ENCODE measurements at places on chromosomes 5 and 9. TPM values are rescaled to one million over a fixed set of nuclear protein-coding genes. Genes with fewer than 3 reads are reported as not detected.
A peak's percentile ranks its signal among the peaks of the same experiment; 100 is the strongest.

GRCh38 chr9:22035591-22036011 is 26.5 kb upstream of the CDKN2B start:
- H3K27ac ChIP-seq = no peak overlapping the region
- H3K27me3 ChIP-seq = no peaks in the 10 kb centered on the region
- ATAC-seq = peak; percentile 79
- peaks cover 6% of the 10 kb centered on the region for H3K4me1 ChIP-seq

- H3K4me1 ChIP-seq = no peaks in the 10 kb centered on the region
- H3K4me3 ChIP-seq = no peak overlapping the region
These were observed 434.1 kb downstream of the HCN1 start for GRCh38 chr5:45262061-45262590.

DNA sequence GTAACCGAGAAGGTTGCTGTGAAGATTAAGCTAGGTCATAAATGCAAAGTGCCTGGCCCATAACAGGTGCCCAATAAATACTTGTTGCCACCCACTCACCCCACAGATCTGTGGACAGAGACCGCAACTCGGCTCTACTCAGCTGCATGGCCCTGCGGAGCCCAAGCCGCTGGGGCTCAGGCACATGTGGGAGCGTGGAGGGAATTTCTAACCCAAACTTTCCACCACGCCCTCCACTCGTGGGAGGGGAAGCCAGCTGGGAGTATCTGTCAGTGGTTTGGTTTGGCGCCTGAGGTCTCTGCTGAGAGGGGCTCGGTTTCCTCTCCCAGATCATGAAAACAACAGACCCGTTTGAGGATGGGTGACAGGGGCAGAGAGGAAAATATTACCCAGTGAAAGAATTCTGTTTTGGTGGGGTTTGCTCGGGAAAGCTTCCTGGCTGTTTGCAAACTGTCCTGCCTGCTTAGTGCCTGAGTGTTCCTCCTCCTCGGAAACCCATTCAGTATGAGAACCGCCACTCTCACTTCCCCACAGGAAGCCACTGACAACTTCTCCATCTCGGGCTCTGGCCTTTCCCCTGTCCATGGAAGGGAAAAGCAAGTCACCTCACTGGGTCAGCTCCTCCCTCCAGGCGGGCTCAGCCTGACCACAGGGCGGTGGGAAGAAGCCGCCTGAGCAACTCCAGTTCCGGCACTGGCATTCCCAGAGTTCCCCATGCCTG is 60.1 kb downstream of the RGS3 start:
- H3K4me1 ChIP-seq = peaks cover 51% of the 10 kb centered on the region
- peaks cover 96% of the 10 kb centered on the region for H3K36me3 ChIP-seq
- peak; percentile 77 for ATAC-seq
- H3K27ac ChIP-seq = peak overlapping the region; percentile 73
- no peaks in the 10 kb centered on the region for H3K27me3 ChIP-seq

GRCh38 chr9:4180907-4181605 is 118.8 kb downstream of the GLIS3 start:
- no peaks in the 10 kb centered on the region for H3K4me1 ChIP-seq
- no peak overlapping the region for H3K27ac ChIP-seq
- no peak for ATAC-seq

- no peaks in the 10 kb centered on the region for H3K4me1 ChIP-seq
- no peaks in the 10 kb centered on the region for H3K27me3 ChIP-seq
- H3K27ac ChIP-seq = no peak overlapping the region
- no peak for ATAC-seq
- no peak overlapping the region for H3K4me3 ChIP-seq
- no peaks in the 10 kb centered on the region for H3K36me3 ChIP-seq
These were observed 549.0 kb upstream of the ZNF608 start for GRCh38 chr5:125295405-125295872.

DNA sequence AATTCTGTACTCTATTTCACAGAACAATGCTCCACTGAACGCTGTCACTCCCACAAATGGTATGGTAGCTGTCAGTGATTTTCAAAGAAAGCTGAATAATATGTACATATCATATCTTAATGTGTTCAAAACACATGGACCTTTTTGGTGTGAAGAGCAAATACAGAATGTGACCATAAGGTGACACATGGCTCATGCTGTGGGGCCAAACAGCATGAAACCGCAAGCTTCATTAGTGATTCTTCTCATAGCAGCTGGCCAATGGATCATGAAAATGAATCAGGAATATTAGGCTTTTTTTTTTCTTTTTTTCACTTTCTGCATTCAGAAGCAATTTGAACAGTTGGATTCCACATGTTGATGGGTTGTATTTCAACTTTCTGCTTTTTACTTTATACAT is 54.9 kb upstream of the CDH9 start:
- no peaks in the 10 kb centered on the region for H3K27me3 ChIP-seq
- H3K27ac ChIP-seq = no peak overlapping the region
- H3K36me3 ChIP-seq = no peaks in the 10 kb centered on the region
- no peak for ATAC-seq
- no peaks in the 10 kb centered on the region for H3K4me1 ChIP-seq

- no peak for ATAC-seq
- no peaks in the 10 kb centered on the region for H3K4me1 ChIP-seq
- H3K36me3 ChIP-seq = no peaks in the 10 kb centered on the region
- H3K27me3 ChIP-seq = no peaks in the 10 kb centered on the region
- no peak overlapping the region for H3K27ac ChIP-seq
These were observed 583.4 kb downstream of the ACTL7B start for GRCh38 chr9:108272349-108272899.

GRCh38 chr9:133991964-133992779 is at the start of gene VAV2:
Gene VAV2 (minus strand): TSS chr9:133992324. CDS start chr9:133992278, 46 bp downstream.
- H3K4me1 ChIP-seq = no peaks in the 10 kb centered on the region
- no peaks in the 10 kb centered on the region for H3K36me3 ChIP-seq
- no peak within 1 kb of the TSS for H3K27ac ChIP-seq
- H3K27me3 ChIP-seq = no peaks in the 10 kb centered on the region
- H3K4me3 ChIP-seq = peak within 1 kb of the TSS; percentile 51

- no peak overlapping the region for H3K4me3 ChIP-seq
- peaks cover 6% of the 10 kb centered on the region for H3K4me1 ChIP-seq
- H3K27ac ChIP-seq = no peak overlapping the region
- ATAC-seq = no peak
These were observed 174.6 kb upstream of the SPEF2 start for GRCh38 chr5:35442885-35443639.

DNA sequence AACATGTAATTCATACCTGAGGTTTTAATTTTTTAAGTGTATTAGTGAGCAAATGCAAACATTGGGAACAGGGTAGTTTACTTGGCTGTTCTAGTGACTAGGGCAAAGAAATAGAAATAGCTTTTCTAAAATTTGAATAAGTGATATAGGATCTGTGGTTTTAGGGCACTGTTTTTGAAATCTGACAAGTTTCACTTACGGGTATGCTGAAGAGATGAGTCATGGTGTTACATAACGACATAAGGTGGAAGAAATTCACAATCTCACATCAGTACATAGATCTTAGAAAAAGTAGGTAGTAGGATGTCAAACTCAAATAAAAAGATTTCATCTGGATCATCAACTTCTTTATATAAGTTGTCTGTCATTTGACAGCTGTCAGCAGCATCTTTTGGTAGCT is 772.3 kb downstream of the MAT2B start:
- no peak overlapping the region for H3K27ac ChIP-seq
- no peaks in the 10 kb centered on the region for H3K4me1 ChIP-seq
- ATAC-seq = no peak
- H3K27me3 ChIP-seq = no peaks in the 10 kb centered on the region

DNA sequence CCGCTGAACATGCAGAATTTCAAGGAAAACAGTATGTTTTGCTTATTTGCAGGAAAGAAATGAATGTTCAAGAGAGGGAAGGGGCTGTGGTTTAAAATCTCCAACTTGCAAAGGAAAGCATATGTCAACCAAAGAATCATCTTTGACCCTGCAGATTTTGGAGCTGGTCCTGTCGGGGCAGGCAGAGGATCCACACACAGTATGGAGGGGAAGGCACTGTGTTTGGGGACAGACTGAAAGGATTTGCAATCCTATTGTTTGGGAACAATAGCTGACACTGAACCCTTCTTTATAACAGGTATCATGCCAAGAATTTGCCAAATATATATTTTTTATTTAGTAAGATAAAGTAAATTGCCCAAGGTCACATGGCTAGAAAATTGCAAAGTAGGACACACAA is 121.4 kb upstream of the ZNF618 start:
- no peak overlapping the region for H3K27ac ChIP-seq
- peaks cover 37% of the 10 kb centered on the region for H3K27me3 ChIP-seq
- no peaks in the 10 kb centered on the region for H3K36me3 ChIP-seq
- no peak overlapping the region for H3K4me3 ChIP-seq

DNA sequence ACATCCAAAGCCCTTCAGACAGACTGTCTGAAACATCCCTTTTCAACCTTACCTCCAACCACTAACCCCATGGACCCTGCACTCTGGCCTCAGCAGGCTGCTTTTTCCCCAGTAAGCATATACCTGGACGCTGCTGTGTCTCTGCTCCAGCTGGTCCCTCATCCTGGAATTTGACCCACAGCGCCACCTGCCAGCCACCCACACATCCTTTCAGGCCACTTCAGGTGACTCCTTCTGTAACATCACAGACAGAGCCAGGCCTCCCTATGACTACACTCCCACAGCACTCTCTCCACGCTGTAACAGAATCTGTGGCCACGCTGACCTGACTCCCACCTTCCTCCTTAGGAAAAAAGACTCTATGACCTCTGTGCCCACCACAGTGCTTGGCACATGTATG is 3.4 kb downstream of the MGAT1 start:
- H3K4me3 ChIP-seq = peak overlapping the region; percentile 89
- no peaks in the 10 kb centered on the region for H3K27me3 ChIP-seq
- H3K27ac ChIP-seq = peak overlapping the region; percentile 39

DNA sequence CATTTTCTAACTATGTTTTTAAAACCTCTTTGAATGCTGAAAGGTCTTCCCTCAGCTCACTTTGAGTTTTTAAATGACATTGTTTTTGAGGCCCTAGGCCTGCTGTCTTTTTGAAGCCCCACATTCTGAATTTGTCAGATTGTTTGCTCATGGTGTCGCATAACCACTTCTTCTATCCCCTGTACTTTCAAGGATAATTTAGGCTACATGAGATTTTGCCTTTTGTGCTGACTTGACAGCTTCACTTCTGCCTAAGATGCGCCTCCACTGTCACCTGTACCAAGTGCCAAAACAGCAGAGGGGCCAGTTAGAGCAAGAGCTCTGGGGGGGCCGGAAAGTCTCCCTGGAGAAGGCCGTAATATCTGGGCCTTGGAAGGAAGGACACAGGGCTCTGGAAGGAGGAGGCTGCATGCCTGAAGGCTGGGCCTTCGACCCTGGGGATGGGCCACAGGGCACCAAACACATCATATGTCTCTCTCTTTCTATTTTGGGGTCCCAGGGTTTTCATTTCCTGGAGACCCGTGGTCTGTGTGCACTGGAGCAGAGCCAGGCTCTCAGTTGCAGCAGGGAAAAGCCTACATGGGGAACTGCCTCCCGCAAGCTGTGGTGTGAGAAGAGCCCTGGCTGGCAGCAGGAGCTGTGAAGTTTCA is 49.1 kb downstream of the NDST1 start:
- no peak overlapping the region for H3K4me3 ChIP-seq
- no peaks in the 10 kb centered on the region for H3K4me1 ChIP-seq
- no peak overlapping the region for H3K27ac ChIP-seq
- no peak for ATAC-seq

DNA sequence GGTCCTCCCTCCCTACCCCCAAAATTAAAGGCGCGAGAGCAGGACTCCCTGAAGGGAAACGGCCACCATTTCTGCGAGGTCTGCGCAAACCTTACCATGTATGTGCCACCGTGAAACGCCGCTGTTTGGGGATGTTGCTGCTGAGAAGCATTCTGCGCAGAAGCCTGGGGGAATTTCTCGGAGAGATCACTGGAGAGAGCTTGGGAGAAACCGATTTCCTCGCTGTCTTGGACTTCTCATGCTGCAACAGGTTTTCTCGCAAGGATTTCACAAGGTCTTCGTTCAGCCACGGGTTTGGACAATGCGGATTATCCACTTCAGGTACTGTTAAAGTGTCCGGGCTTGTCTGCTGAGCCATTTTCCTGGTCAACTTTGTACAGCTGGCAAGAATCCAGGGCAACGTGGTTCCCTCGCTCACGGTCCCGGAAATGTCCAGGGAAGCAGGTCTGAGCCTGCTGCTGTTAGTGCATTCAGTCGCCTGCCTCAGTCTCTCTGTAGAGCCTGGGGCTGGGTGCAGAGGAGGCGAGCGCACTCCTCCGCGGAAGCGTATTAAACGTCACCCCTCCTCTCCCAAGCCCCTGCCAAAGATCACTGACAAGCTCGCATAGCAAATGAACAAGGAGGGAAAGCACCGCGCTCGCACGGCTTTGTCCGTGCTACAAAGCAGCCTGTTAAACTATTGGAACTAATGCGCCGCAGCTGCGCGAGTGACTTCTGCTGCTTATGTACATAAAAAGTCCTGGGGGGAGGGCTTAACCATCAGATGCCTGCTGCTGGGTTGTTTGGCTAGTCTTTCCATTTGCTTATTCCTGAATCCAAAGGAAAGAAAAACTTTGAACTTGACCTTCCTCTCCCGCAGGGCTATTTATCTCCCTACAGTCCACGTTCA is 125.1 kb downstream of the PDE4D start:
- H3K27me3 ChIP-seq = peaks cover 57% of the 10 kb centered on the region
- no peaks in the 10 kb centered on the region for H3K4me1 ChIP-seq
- peak overlapping the region; percentile 44 for H3K4me3 ChIP-seq
- ATAC-seq = peak; percentile 58

DNA sequence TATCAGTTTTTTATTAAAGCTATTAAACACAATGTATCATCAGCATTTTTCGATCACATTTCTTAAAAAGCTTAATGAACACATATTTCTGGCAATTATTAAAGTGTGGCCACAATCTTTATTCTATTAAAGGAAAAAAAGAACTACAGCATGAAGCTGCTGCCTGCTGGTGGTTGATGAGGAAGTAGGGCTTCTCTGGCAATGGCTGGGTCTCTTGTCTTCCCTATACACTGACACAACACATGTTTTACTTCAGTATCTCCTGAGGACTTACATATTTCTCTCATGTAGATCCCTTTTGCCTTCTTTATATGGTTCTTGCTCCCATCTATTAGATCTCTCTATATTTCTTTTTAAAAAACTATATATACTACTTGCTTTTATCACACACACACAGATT is 590.7 kb downstream of the RAB3C start:
- ATAC-seq = peak; percentile 48
- no peaks in the 10 kb centered on the region for H3K36me3 ChIP-seq
- H3K27ac ChIP-seq = no peak overlapping the region
- no peak overlapping the region for H3K4me3 ChIP-seq
- peaks cover 15% of the 10 kb centered on the region for H3K4me1 ChIP-seq

- no peak overlapping the region for H3K4me3 ChIP-seq
- no peak for ATAC-seq
- no peaks in the 10 kb centered on the region for H3K4me1 ChIP-seq
- no peaks in the 10 kb centered on the region for H3K36me3 ChIP-seq
- H3K27ac ChIP-seq = no peak overlapping the region
- H3K27me3 ChIP-seq = no peaks in the 10 kb centered on the region
These were observed 75.6 kb upstream of the STXBP1 start for GRCh38 chr9:127536499-127536898.

MEIKIN gene
- not detected for total RNA-seq

MPDZ gene
- total RNA-seq = not detected

FST gene
- not detected for total RNA-seq

KIF20A gene
- 73.0 TPM for total RNA-seq

RPL7A gene
- total RNA-seq = 3,350 TPM

INSL6 gene
- not detected for total RNA-seq

OR2S2 gene
- not detected for total RNA-seq

ERBIN gene
- 40.0 TPM for total RNA-seq

DNAH5 gene
- total RNA-seq = not detected
